ENCODE measurements at places on chromosomes 7 and 10. TPM values are rescaled to one million over a fixed set of nuclear protein-coding genes. Genes with fewer than 3 reads are reported as not detected.

DNA sequence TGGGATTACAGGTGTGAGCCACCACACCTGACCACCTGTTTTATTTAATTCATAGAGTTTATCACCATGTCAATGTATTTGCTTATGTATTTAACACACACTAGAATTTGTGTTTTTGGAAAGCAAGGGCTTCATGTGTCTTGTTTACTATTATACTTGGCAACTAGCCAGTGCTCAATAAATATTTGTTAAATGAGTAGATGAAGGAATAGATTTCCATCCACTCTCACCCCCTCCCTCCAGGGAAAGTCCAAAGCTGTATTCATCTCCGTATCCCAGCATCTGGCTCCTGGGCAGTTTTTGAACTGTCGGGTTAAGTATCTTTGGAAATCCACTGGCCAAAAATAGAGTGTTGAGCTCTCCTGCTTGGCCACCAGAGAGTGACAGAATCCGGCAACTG lies 4.6 kb upstream of the RADIL start:
- no peak overlapping the region for H3K27ac ChIP-seq
- no peak for DNase-seq
- no peak overlapping the region for H3K4me3 ChIP-seq
- no peaks in the 10 kb centered on the region for H3K27me3 ChIP-seq
- H3K4me1 ChIP-seq = no peaks in the 10 kb centered on the region

DNA sequence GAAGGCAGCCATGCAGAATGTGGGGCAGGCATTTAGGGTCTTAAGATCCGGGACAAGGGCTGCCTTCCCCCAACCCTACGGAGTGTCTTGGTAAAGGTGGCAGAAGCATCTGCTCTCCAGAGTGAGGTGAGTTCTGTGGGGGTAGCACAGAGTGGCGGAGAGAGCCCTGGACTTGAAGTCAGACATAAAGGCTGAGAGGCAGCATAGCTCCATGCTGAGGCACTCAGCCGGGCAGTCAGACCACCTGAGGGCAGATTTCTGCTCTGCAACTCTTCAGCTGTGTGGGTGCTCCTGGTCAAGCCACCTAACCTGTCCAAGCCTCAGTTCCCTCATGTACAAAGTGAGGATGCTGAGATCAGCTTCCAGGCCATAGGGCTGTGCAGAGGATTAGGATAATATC lies 81.0 kb downstream of the CRTAC1 start:
- 0 out of 2 replicates have a peak, but pooled peaks cover 4% of the 10 kb centered on the region for H3K27me3 ChIP-seq
- H3K27ac ChIP-seq = no peak overlapping the region
- no peak for DNase-seq
- no peak overlapping the region for H3K4me3 ChIP-seq
- no peaks in the 10 kb centered on the region for H3K4me1 ChIP-seq

GRCh38 chr7:45157653-45158401 lies at the start of gene RAMP3:
Gene RAMP3, plus strand, starts transcription at chr7:45157791. Its CDS starts 38 bp downstream, at chr7:45157829.
- no peaks in the 10 kb centered on the region for H3K4me1 ChIP-seq
- peak; percentile 15 for DNase-seq
- no peak within 1 kb of the TSS for H3K27ac ChIP-seq
- no peaks in the 10 kb centered on the region for H3K36me3 ChIP-seq
- peaks cover 26% of the 10 kb centered on the region for H3K27me3 ChIP-seq

The COL1A2 gene
- total RNA-seq = 10,930 TPM

The LBX1 gene
- total RNA-seq = not detected

The UCN3 gene
- not detected for total RNA-seq

DNA sequence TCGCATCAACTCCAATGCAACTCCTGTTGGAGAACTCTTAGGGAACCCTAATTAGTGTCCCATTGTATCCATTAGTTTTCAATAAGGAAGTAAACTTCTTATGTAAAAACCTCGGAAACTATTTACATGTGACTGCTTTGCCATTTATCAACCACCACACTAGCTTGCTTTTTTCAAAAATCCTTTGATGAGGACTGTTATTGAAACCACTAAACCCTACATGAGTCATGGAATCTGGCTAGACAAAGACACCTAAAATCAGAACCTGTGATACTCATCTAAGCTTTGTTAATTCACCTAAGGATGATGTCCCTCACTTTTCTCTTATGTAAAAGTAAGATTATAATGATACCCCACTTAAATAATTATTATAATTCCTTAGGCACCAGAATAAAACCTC lies 414.1 kb upstream of the ETV1 start:
- H3K27ac ChIP-seq = no peak overlapping the region
- H3K4me3 ChIP-seq = no peak overlapping the region
- no peaks in the 10 kb centered on the region for H3K36me3 ChIP-seq
- no peak for DNase-seq

The PNLIP gene
- not detected for total RNA-seq

The ELFN1 gene
- 6.2 TPM for total RNA-seq

- no peaks in the 10 kb centered on the region for H3K27me3 ChIP-seq
- H3K36me3 ChIP-seq = no peaks in the 10 kb centered on the region
- no peaks in the 10 kb centered on the region for H3K4me1 ChIP-seq
- no peak overlapping the region for H3K27ac ChIP-seq
- H3K4me3 ChIP-seq = no peak overlapping the region
These were observed 228.0 kb upstream of the MAGI2 start for GRCh38 chr7:79681454-79681853.

GRCh38 chr10:12194752-12195271 lies 879 bp downstream of the NUDT5 start:
- peak; percentile 66 for DNase-seq
- H3K36me3 ChIP-seq = peaks cover 4% of the 10 kb centered on the region
- H3K4me1 ChIP-seq = peaks cover 33% of the 10 kb centered on the region
- H3K27ac ChIP-seq = peak overlapping the region; percentile 85

The IGFBP1 gene
- total RNA-seq = 1.3 TPM

The PNLIPRP3 gene
- not detected for total RNA-seq

DNA sequence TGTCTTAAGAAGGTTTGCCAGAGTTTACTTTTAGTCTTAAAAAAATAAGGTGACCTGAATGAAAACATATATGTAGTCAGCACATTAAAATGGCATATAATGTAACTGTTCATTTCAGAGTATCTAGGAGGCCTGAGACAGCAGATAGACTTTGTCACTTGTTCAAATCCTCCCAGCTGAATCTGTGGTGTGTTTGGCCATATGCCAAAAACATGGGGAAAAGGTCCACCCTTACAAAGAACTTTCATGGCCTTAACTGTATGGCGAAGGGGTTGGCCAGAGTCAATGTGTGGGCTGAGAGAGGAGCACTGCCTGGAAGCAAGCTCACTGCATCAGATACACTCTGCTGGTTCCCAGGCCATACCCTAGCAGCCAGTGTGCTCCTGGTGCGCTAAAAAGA lies 113.7 kb downstream of the ALOX5 start:
- DNase-seq = no peak
- no peaks in the 10 kb centered on the region for H3K4me1 ChIP-seq

The RBM20 gene
- total RNA-seq = 0.13 TPM

The MPP7 gene
- not detected for total RNA-seq

DNA sequence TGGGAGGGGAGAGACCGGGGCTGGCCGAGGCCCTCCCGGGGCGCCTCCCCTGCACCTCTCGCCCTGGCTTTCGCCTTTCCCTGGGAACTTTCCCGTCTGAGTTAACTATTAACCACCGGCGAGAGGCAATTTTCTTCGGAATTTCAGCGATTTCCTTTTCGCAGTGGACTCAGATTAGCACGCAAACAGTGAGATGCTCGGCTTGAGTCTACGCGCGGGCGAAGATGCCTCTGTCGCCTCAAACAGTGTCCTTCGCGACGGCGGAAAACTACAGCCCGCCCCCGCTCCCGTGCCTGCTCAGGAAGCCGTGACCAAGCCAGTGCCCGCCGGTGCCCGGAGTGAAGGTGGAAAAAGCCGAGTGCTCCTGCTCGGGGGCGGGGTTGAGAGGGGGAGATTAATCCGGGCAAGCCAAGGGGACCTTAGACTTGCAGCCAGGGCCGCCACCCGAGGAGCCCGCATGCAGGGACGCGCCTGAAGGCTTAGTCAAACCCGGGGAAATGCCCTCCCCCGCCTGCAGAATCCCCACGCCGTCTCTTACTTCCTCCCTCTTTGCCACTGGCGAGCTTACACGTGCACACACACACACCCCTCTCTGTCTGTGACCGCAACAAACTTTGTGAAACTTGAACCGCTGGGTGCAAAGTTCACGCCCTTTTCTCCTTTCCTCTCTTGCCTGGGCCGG lies 14.5 kb upstream of the PAX2 start:
- H3K36me3 ChIP-seq = no peaks in the 10 kb centered on the region
- peaks cover 93% of the 10 kb centered on the region for H3K27me3 ChIP-seq
- H3K4me1 ChIP-seq = no peaks in the 10 kb centered on the region
- H3K4me3 ChIP-seq = peak overlapping the region; percentile 50
- DNase-seq = peak; percentile 58

DNA sequence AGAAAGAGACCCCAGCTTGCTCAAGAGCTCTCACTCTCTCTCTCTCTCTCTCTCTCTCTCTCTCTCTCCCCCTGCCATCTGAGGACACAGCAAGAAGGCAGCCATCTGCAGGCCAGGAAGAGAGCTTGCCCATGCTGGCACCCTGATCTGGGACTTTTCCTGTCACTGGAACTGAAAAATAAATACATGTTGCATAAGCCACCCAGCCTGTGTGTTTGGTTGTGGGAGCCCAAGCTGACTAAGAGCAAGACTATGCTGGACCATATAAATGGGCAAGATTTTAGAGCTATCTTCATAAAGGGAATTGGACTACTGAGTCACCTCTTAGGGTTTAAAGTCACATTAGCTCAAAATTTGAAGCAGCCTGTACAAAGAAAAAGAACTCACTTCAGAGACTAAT lies 98.6 kb downstream of the SLC16A9 start:
- H3K4me1 ChIP-seq = no peaks in the 10 kb centered on the region
- no peak for DNase-seq
- H3K27ac ChIP-seq = no peak overlapping the region
- H3K27me3 ChIP-seq = no peaks in the 10 kb centered on the region
- no peak overlapping the region for H3K4me3 ChIP-seq
- no peaks in the 10 kb centered on the region for H3K36me3 ChIP-seq

- DNase-seq = no peak
- H3K4me3 ChIP-seq = no peak overlapping the region
- H3K4me1 ChIP-seq = no peaks in the 10 kb centered on the region
- H3K36me3 ChIP-seq = no peaks in the 10 kb centered on the region
- H3K27ac ChIP-seq = no peak overlapping the region
These were observed 514 bp upstream of the CHAT start for GRCh38 chr10:49613165-49613881.

- H3K27me3 ChIP-seq = no peaks in the 10 kb centered on the region
- no peaks in the 10 kb centered on the region for H3K36me3 ChIP-seq
- H3K4me1 ChIP-seq = peaks cover 15% of the 10 kb centered on the region
These were observed 993 bp downstream of the ZC3HAV1 start for GRCh38 chr7:139108266-139109187.

Measured in GM23248 (cell line).